ENCODE measurements at places on chromosomes 12 and 14.

GRCh38 chr12:3571323-3571722 is 80.3 kb downstream of the PRMT8 start:
- no peak for DNase-seq

- no peak for DNase-seq
Observed at GRCh38 chr12:38983117-38983571, 77.8 kb upstream of the CPNE8 start.

DNA sequence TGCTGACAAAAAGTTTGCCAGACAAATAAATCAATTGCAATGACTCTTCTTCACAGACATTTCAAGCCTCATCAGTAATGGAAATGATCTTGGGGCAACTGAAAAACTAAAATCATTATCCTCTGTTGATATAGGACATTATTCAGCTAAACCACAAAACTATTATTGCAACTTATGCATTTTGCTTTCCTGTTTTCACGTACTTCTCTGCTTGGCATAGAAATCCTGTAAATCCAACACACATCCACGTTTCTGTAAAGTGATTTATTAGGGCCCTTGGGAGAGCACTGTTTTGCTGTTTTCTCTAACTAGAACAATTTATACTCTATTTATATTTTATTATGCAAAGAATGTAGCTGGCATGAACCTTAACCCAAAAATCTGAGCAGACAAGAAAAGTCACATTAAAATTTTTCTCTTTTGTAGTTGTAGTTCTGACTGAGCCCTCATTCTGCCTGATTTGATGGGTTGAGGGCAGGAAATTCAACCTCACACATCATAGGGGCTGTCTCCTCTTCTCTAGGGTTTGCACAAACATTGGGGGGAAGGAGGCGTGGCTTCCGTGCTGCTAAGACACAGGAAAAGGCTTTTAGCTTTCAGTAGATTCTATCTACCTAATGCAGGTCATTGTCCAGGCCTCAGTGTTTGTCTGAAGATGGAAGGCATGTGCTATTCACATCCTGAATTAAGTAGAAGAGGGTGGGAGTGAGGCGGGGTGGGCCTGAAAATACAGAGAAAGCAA is 11.5 kb upstream of the NUP107 start:
- peak; percentile 86 for DNase-seq

DNA sequence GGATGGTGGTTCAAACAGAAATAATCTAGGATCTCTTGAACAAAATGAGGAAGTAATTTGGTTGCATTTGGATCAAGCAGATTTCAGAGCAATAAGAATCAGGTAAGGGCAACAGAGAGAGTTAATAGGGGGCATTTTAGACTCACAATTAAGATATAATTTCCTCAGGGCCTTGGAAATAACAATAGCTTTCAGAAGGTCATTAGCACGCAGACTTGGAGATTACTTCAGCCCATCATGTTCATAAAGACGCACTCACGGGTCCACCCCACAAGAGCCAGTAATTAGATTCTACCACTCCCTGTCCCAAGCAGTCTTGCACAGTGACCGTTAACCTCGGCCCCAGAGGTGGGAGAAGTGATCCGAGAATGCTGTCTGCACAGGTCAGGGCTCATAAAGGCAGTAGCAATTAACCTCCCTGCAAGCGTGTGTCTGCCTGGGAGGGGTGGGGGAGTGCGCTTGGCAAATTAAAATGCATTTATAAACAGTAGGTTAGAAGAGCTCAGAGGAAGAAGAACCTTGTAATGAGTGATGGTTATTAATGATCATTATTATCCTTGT is 125.7 kb upstream of the CCDC196 start:
- DNase-seq = no peak

DNA sequence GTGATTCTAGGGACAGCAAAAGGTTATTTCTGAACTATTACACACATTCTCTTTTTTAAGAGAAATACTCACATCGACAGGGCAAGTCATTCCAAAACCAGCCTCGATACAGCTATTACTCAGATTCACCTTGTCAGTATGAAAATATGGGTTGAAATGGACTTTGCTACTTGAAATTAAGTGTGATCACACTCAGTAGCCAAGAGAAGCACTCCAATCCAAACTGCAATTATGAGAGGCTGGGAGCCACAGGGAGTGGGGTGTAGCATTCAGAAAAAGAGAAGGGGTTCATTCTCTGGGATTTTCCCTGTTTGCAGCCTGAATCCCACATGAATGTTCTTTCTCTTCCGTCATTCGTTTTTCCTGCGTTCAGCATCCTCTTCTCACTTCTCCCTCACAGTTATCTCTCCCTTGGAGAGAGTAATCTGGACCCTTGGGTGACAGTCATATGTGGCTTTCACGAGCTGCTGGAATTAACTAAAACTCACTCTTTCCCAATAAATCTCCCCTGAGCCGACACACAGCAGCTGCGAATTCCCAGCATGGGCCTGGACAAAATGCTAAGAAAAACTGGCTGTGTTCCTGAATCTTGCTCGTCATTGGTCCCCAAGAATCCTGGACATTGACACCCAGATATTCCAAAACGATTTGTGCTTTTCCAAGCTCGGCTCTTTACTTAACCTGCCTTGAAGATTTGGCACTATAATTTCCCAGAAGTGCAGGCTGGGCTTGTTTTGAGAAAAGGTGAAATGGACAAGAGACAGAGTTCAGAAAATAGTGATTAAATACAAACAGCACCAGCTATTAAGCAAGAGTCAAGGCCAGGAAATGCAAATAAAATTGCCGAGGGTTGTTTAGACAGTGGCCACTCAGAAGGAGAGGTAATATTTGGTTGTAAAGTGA is 199.5 kb upstream of the PLEKHG7 start:
- peak; percentile 7 for DNase-seq

GRCh38 chr12:1995205-1995896 is 8.9 kb downstream of the DCP1B start:
- no peak for DNase-seq

- DNase-seq = no peak
Observed at GRCh38 chr12:103736572-103736971, 104.5 kb downstream of the NT5DC3 start.

DNA sequence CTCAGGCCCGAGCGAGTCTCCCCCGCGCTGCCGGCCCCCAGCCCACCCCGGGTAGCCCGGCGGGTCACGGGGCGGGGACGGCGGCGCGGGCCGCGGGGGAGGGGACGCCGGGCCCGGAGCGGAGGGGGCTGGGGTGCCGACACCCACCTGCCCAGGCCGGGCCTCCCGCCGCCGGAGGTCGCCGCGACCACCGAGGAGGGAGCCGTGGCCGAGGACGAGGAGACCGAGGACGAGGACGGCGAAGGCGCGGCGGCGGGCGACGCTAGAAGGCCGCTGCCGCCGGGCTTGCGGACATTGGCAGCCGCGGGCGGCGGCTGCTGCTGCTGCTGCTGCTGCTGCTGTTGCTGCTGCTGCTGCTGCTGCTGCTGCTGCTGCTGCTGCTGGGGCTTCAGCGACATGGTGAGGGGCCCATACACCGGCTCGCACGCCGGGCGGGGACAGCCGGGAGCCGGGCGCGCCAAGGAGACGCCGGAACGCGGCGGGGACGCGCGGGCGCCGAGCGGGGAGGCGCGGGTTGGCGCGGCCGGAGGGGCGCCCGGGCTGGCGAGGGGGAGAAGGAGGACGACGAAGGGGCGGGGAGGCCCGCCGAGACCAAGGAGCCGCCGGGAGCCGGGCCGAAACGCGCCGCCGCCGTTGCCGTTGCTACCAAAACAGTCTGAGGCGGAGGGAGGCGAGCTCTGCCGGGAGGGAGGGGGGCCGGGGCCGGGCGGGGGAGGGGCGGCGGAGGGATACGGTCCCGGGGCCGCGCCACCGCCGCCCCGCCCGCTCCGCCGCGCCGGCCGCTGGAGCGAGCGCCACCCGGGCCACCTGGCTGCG is at the start of gene ATXN2:
TSS of gene ATXN2 (minus strand) at position 679 of the 816 bp plus-strand sequence. CDS start at position 398, 281 bp downstream.
- peak; percentile 68 for DNase-seq

GRCh38 chr14:51487848-51488247 is 163.9 kb upstream of the FRMD6 start:
- DNase-seq = no peak

- DNase-seq = no peak
Observed at GRCh38 chr12:128745772-128746689, 77.7 kb downstream of the SLC15A4 start.

- no peak for DNase-seq
Observed at GRCh38 chr12:99752740-99753139, 105.2 kb downstream of the GARIN6 start.

Data from activated CD4-positive, alpha-beta T cell treated with anti-CD3 and anti-CD28 coated beads, Interleukin-2, amount 10 ng/mL, durations not matched to agents 7 days and 5 days (primary cell).